ENCODE measurements at places on chromosomes 5 and 9. TPM values are rescaled to one million over a fixed set of nuclear protein-coding genes. Genes with fewer than 3 reads are reported as not detected.

DNA sequence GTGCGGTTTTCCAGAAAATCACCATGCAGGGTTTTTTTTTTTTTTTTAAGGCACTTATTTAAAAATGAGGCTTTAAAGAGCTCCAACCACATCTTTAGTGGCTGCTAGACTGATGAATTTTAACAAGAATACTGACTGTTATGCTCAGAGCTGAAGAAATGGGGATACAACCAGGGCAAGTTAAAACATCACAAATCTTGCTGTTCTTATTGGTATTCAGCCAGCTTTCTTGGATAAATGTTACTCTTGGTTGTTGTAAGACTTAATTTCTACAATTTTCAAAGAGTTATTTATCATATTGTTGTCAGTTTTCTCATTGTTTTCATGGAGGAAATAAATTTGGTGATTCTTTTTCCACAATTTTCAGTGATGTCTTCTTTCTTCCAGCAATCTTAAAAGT, 352.8 kb upstream of the FAM174A start:
- no peak for DNase-seq

The MCTP1 gene
- 20.9 TPM for total RNA-seq

DNA sequence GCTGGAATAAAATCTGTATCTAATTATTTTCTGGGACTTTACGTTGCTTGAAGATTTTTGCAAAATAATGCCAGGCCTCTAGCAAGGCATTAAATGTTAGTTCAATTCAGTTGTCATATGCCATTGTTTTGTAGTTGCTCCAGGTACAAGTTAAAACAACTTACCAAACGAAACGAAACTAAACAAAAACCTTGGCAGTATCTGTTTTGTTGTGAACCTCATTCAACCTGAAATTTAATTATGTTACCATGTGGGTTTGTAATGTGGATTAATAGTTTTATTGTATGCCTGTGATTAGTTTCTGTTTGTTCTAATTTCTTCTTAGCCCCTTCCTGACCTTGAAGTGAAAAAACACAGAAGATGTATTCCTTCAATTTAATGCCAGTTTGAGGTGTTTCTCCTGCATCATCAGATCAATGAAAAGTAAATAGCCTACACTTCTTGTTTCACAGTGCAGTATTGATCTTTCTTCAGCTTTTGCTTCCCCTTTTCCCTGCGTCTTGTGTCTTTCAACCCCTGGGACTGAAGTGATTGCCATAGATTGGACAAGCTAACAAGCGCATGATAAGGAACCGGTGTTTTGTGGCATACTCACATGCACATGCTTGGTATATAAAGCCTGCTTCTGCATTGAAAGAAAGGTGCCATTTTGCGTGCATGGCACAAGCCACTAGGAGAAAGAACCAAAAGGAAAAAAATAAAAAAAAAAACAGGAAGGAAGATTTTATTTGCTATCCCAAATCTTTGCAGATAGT, 699.0 kb upstream of the ARRDC3 start:
- peak; percentile 0 for DNase-seq

The SAXO1 gene
- not detected for total RNA-seq

- DNase-seq: no peak
Observed at GRCh38 chr5:143758015-143758414, 53.9 kb upstream of the HMHB1 start.
